ENCODE measurements at places on chromosomes 4 and X.

DNA sequence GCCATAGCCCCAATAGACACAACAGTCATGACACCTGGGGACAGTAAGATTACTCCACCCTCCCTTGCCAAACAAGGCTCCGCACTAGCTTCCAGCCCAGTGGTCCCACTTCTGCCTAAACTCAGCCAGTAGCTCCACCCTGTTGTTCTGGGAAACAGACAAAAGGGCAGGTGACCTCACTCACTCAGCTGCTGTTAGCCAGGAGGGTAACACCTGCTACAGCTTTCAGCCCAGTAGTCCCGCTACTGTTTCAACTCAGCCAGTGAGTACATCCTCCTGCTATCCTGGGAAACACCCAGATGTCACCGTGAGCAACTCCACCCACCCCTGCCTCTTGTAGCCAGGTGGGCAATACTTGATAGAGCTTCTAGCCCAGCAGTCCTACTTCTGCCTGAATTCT is 162.7 kb upstream of the CPXCR1 start:
- no peak for DNase-seq

- no peak for DNase-seq
These were observed 47.0 kb upstream of the NKAP start for GRCh38 chrX:119990556-119991004.

DNA sequence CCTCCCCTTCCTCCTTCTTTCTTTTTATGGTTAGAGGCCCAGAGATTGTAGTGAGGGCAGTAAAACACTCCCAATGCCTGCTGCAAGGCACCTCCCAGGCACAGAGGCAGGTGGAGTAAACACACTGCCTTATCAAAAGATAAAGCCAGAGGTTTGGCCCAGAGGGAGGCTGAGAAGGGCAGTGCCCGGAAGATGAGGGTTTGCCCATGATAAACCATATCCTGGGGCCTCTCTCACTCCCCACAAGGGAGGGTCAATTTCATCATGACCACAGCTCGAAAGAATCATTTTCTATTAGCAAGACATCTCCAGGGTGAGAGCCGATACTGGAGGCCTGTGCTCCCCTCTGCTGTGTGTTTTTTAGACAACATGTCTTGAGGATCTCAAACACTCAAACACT is 98.5 kb upstream of the FAM9C start:
- no peak for DNase-seq

DNA sequence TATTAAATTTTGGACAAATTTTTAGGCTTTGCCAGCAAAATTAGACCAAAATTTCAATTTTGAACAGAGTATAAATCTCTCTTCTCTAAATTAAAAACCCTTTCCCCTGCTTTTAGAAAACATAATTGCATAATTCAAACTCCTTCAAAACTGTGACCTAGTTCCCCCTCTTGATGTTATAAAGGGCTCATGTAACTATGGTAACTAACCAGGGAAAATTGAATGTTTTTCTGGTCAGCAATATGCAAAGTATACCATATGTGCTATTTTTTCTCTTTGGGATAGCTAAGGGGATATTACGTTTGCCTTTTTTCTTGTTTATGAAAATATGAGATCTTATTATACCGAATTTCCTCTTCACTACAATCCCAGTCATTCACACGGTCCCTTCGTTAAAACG is 5.1 kb upstream of the ING2 start:
- DNase-seq = no peak

DNA sequence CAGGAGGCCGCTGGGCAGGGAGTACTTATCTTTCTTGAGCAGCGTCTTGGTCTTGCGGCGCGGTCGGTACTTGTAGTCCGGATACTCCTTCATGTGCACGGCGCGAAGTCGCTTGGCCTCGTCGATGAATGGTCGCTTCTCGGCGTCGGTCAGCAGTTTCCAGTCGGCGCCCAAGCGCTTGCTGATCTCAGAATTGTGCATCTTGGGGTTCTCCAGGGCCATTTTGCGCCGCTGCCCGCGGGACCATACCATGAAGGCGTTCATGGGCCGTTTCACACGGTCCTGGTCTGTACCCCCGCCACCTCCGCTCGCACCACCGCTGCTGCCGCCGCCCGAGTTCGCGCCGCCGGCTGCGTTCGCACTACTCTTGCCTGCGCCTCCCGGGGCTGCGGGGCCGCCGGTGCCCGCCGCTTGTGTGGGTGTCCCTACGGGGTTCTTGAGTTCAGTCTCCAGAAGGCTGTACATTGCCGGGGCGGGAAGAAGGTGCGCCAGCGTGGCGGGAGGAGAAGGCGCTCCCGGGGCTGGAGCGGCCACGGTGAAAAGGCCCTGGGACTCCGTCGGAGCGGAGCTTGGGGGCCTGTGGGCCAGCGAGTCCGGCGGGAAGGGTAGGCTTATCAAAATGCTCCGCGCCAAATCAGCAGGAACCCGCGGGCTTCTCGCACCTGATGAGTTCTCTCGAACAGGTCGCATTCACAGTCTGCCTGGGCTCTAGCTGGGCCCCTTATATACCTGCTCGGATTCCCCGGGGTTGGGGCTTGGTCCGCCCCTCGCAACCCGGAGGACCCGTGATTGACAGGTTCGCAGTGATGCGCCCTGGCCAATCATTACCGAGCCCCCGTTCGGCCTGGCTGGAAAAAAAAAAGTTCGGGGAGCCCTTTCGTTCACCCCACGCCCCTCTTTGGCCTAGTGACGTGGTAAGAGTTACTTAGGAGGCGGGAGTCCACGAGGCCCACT is at the start of gene SOX3:
SOX3 (minus strand) TSS at position 699 of the 954 bp plus-strand sequence; CDS start at position 690, 9 bp downstream.
- DNase-seq = no peak
